ENCODE measurements at places on chromosomes 7 and 10.

DNA sequence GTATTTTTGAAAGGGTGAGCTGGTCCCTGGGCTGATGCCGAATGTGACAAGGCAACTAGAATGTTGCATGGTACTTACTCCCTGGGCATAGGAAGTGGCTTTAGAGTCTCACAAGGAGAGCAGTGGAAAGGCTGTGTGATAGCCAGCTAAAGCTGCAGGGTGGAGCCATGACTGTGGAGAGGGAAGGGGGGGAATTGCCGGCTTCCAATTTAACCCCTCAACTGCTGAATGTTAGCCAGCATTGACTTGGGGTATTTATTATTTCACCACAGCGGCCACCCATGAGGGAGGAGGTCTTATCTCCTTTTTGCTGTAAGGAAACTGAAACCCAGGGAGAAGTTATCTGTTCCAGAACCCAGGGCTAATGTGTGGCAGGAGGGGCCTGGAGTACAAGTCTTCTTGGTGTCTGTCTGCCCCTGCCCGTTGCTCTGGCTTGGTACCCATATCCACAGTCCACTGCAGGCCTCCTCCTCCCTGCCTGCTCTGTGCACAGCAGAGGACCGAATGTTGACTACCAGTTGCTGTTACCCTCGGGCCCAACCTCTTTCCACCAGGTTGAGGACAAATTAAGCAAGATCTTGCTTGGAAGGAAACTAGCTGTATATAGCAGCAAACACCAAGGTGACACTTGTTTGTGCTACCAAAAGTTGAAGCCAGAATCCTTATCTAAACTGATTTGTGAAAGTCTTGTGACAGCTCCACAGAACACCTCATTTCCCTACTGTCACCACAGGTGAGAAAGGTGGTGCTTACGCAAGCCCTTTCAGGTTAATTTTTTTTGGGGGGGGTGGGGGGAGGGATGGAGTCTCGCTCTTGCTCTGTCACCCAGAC is 37.6 kb downstream of the WBP1L start:
- DNase-seq, result no peak

DNA sequence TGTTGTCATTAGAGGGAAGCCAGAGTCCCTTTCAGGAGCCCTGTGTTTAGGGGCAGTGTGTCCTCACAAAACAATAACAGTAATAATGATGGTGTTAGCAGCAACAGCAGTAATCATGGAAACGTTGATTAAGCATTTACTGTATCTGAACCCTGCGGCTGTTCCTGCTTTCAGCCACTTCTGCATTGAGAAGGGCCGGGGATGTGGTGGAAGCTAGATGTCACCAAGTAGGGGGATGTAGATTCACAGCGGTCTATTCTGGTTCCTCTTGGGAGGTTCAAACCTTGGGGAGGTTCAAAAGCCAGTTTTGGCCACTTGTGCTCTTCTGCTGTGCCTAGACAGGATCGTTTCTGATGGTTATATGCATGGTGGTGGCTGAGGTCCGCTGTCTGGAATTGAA is 44.8 kb downstream of the PRPF18 start:
- no peak for DNase-seq

DNA sequence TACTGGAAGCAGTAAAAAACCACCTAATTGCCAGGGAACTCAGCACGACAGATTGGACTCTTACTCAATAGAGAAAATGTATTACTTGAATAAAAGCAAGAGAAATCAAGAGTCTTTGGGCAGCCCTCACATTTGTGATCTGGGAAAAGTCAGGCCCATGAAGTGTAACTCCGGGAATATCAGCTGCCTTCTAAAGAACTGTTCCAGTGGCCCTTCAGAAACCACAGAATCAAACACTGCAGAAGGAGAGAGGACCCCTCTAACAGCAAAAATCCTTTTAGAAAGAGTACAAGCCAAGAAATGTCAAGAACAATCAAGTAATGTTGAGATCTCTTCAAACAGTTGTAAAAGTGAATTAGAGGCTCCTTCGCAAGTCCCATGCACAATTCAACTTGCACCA is 540.0 kb upstream of the TEX47 start:
- no peak for DNase-seq

- DNase-seq, result peak; percentile 52
Measured at GRCh38 chr10:94066411-94066810, 72.7 kb downstream of the PLCE1 start.

DNA sequence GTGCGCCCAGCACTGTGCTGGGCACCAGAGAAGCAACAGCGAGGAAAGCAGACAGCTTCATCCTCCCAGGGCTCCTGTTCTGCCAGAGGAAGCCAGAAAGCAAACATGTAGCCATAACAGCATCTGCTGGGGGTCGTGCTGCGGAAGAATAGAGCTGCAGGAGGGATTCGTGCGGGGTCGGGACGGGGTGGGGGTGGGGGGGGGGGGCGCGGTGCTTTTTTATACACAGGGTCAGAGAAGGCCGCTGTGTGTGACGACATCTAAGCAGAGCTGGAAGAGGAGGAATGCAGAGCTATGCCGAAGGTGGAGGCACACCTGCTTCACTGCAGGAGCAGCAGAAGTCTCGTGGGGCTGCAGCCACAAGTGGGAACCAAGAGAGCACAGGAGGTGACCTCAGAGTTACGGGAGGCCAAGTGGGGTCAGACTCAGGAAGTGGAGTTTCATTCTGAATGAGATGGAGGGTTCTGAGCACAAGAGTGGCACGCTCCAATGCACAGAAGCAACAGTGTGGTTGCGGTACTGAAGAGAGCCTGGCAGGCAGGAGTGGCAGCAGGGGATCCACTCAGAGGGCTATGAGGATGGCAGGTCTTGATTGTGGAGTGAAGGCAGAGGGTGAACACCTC is 11.1 kb downstream of the PKD1L1 start:
- no peak for DNase-seq

- DNase-seq, result no peak
Measured at GRCh38 chr10:1163204-1163660, 107.0 kb downstream of the WDR37 start.

DNA sequence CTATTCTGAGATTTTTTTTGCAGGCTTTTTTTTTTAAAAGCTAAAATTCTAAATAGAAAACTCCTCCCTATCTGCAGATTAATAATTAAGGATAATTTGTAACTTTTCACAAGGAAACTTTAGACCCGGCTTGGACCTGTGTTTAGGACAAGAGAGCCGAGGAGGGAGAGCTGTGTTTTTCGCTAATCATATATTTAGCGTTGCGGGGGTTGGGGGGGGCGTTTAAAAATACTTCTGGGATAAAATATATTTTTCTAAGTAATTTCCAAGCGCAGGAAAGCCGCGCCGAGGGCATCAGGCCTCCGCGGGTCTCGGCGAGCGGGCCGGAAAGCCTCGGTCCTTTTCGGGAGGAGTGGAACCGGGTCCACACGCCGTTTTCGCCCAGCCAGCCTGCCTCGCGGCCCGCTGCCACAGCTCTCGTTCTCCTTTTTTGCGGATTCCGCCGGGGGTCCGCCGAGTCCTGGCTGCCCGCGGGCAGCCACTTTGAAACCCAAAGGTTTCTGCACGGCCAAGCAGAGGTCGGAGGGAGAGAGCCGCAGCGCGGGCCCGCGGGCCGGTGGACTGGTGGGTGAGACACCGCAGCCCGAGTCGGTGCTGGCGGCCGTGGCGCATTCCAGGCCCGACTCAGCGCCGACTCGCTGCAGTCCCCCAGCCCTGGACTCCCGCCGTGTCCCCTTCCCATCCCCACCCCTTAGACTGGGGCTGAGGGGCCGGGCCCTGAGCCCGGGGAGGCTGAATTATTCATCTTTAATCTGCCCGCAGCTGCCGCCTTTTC is 2.3 kb downstream of the PAX2 start:
- no peak for DNase-seq

- peak; percentile 63 for DNase-seq
Measured at GRCh38 chr7:15837306-15837950, 150.9 kb upstream of the MEOX2 start.

DNA sequence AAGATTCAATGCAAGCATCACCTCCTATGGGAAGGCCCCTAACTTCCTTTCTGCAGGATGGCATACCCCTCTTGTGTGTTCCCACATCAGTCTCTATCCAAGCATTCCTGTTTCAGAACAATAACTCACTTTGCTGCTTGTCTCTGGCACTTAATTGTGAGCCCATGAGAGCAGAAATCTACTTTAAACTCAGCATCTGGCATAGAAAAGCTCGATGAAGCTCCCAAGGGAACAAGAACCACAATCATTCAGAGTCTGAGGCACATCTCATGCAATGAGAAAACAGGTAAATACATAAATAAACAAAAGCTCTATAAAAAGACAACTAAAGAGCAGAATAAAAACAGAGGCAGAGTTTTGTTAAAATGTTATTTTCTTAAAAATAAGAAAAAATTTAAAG is 66.2 kb downstream of the VPS41 start:
- no peak for DNase-seq

DNA sequence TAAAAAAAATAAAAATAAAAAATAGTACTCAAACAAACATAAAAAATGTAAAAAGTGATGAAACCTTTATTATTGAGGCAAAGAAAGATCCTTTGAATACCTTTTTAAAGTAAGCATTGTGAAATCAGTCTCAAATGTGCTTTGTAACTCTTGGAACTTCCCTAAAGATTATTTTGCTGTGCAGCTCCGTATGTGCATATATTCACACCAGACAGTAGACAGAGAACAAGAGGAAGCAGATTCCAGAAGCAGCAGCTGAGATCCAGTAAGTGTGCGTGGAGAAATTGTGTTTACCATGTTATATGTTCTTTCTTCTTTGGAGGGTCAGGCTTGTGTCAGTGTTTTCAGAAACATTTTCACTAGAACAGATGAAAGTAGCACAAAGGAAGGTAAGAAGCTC is 324.9 kb downstream of the AGMO start:
- no peak for DNase-seq

GRCh38 chr10:69928339-69928738 is 124.3 kb upstream of the MACROH2A2 start:
- no peak for DNase-seq

DNA sequence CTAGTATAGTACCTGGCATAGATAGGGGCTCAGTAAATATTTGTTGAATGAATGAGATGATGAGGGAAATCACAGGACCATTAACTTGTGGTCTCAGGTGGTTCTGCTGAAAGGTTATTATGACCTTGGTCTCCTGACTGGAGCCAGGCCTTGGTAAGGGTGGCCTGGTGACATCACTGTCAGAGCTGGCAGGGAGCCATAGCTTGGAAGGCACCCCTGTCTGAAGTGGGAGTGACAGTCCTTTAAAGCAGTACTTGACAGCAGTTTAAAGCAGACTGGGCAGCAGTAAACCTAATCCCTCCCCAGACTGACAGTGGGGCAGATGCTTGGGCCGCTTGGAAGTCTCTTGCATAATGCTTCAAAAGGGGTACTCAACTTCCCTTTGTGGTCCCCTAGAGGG is 13.4 kb downstream of the DPCD start:
- DNase-seq, result no peak

GRCh38 chr7:145092766-145093165 is 256.9 kb upstream of the TPK1 start:
- no peak for DNase-seq

DNA sequence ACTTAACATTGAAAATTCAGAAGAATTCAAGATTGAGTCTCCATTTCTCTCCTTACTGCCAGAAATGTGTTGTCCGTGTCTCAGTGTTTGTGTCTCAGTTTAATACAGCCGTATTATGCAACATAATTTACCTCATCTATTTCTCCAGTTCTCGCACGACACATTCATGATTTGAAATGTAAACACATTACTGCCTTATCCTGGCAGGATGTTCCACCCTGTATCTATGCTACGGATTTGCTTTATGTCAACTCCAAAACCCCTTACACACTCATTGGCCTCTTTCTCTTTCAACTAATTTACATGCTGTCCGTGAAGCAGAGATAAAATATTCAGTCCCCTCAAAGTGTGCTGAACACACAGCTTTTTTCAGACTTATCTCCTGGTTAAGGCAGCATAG is 653.7 kb upstream of the SEMA3D start:
- peak; percentile 25 for DNase-seq

DNA sequence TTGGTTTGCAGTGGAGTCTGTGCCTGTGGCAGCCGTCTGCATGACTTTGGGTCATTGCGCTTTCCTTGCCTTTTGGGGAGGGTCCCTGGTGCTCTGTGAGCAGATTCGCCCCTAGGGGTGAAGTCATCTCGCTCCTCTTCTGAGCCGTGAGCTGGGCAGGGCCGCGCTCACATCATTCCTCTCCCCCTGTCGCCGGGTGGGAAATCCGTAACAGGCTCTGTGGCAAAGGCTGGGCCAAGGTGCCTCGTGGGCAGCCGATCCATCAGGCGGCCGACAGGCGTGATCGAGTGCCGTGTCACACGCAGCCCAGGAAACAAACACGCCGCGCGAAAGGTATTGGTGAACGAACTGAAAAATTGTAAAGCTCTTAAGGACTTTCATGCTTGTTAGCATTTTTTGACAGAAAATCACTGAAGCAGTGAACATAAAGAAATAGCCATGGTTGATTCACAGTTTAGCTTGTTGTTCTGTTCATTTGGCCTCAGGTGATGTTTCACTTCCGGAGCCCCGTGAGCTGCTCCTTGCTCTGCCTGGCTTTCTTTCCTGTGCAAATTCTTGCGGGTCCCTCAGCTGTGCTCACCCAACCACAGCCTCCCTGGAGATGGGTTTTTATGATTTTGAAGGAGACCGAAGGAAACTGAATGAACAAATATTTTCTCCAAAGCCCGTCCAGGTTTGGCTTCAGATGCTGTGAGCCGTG is 122.1 kb downstream of the NKX6-2 start:
- DNase-seq, result no peak

DNA sequence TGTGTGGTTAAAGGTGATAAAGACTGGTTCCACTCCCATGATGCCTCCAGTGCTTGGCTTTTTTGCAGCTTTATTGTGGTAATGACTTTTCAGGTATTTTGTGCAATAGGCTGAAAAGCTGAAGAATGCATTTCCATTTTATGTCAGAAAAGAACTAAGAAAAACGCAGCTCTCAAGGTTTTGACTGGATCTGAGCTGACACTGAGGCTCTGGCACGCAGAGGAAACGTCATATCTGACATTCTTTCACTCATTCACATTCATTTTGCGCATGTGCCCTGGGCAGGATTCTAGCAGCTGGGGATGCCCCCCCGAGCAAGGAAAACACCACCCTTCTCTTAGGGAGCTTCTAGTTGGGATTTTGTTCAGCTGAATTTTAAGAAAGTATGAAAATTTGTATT is 408.5 kb upstream of the MKI67 start:
- no peak for DNase-seq

- peak; percentile 52 for DNase-seq
Measured at GRCh38 chr10:110312206-110312605, 7.5 kb upstream of the SMNDC1 start.

DNA sequence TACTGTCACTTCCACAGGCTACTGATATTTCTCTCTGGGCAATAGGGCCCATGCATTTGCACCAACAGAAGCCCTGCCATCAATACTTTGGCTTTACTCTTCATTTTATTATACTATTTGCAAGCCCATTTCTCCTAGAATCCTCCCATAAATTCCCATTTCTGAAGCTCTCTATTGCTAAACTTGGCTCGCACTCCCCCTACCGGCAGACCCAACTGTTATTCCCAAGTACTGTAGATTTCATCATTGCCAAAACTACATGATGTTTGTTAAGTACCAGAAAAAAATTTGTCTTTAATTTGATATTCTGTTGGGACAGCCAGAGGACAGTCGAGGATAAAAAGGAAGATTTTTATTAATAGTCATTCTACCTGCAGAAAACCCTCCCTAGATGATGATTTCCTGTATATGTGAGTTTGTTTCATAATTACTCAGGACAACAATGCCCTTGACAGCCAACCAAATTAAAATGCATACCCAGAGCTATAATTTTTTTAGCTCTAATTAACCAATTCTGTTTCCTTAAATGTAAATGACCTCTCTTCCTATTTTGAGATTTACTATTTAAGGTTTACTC is 298.6 kb downstream of the REEP3 start:
- DNase-seq, result peak; percentile 78

GRCh38 chr7:85185424-85186082 is 1.3 kb downstream of the SEMA3D start:
- DNase-seq, result peak; percentile 65

GRCh38 chr10:62636825-62637248 is 167.7 kb upstream of the ADO start:
- no peak for DNase-seq

GRCh38 chr10:88962336-88962735 is 9.8 kb upstream of the ACTA2 start:
- DNase-seq, result no peak
